ENCODE measurements at places on chromosomes 3 and 15.

GRCh38 chr15:68405378-68406250, 26.3 kb downstream of the ITGA11 start:
- H3K27me3 ChIP-seq = peaks cover 9% of the 10 kb centered on the region
- no peak overlapping the region for H3K4me3 ChIP-seq
- DNase-seq = no peak

GRCh38 chr15:73283366-73283962, 85.3 kb downstream of the HCN4 start:
- no peak overlapping the region for H3K27ac ChIP-seq
- DNase-seq = no peak
- H3K36me3 ChIP-seq = peaks cover 38% of the 10 kb centered on the region
- H3K4me3 ChIP-seq = no peak overlapping the region
- no peaks in the 10 kb centered on the region for H3K4me1 ChIP-seq

DNA sequence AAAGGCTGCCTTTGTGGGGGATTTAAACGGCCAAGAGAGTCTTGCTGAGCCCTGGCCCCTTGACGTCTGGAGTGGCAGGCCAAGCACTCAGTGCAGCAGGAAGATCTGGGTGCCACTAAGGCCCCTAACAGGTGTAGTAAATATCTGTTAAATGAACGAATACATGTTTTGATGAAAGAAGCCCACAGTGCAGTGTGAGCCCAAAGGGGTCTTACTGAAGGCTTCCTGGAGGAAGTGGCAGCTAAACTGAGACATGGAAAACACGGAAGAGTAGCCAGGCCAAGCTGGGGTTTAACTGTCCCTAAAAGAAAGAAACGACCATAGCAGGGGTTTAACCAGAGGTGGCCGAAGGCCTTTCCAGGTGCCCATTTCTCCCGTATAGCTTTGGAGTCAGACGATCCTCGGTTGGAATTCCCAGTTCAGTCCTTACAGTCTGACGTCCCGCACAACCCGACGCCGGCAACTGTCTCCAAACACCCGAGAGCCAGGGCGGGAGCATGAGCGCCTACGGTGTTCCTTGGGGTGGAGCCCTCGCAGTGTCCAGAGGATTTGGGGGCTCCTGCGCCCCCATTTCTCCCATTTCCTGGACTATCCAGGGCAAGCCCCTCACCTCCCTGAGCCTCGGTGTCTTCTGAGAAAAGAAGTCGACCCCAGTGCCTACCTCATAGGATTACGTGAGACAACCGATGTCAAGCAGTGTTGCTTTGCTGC, 910 bp upstream of the ABHD6 start:
- H3K4me3 ChIP-seq = peak overlapping the region; percentile 82
- H3K36me3 ChIP-seq = no peaks in the 10 kb centered on the region
- H3K4me1 ChIP-seq = peaks cover 5% of the 10 kb centered on the region
- DNase-seq = no peak
- peaks cover 53% of the 10 kb centered on the region for H3K27me3 ChIP-seq
- H3K27ac ChIP-seq = peak overlapping the region; percentile 47

DNA sequence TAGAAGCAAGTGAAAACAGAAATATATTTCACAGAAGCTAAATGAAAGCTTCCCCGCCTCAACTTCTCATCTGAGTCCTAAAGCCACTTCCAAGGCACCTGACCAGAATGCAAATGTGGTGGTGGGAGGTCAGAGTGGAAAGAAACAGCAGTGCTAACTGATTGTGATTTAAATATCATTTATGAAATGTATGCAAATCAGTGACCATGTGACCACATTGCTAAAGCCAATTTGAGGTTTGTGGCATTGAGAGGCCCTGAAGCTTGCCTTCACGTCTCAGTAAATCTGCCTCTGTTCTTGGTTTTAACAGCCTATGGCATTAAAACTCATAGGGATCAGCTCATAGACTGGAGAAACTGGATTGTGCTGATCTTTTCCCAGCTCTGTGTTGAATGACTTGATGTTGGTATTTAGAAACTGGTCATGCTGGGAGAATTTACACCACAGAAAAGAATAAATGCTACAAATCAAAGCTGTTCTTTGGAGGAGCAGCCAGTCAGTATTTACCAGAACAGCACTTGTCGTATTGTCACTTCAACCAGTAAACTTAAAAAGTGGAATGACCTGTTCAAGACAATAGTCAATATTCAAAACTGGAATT, 481.4 kb upstream of the ALCAM start:
- no peaks in the 10 kb centered on the region for H3K27me3 ChIP-seq
- no peaks in the 10 kb centered on the region for H3K36me3 ChIP-seq
- H3K4me1 ChIP-seq = no peaks in the 10 kb centered on the region
- no peak for DNase-seq
- H3K4me3 ChIP-seq = no peak overlapping the region

GRCh38 chr3:89138048-89138447, 30.6 kb downstream of the EPHA3 start:
- H3K27ac ChIP-seq = no peak overlapping the region
- H3K27me3 ChIP-seq = no peaks in the 10 kb centered on the region
- DNase-seq = no peak
- no peaks in the 10 kb centered on the region for H3K4me1 ChIP-seq

DNA sequence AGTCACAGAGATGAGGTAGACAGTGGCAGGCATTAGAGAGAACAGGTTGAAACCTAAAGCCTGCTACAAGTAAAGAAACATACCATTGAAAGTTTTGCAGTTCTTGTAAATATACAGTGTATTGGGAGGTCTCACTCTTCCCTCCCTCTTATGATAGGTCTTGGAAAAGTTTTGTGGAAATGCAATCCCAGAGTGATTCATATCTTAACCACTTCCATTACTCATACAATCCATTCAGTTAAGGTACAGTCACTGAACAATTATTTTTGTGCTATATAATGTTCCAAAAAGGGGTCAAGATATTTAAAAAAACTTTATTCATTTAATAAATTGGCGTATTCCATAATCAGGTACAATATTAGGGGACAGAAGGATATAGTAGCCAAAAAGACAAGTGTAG, 737.7 kb upstream of the ALCAM start:
- H3K4me1 ChIP-seq = no peaks in the 10 kb centered on the region
- peaks cover 3% of the 10 kb centered on the region for H3K36me3 ChIP-seq
- DNase-seq = no peak

All from mesothelial cell of epicardium (in vitro differentiated cells).